ENCODE measurements at places on chromosomes 4 and X. TPM values are rescaled to one million over a fixed set of nuclear protein-coding genes. Genes with fewer than 3 reads are reported as not detected.

DNA sequence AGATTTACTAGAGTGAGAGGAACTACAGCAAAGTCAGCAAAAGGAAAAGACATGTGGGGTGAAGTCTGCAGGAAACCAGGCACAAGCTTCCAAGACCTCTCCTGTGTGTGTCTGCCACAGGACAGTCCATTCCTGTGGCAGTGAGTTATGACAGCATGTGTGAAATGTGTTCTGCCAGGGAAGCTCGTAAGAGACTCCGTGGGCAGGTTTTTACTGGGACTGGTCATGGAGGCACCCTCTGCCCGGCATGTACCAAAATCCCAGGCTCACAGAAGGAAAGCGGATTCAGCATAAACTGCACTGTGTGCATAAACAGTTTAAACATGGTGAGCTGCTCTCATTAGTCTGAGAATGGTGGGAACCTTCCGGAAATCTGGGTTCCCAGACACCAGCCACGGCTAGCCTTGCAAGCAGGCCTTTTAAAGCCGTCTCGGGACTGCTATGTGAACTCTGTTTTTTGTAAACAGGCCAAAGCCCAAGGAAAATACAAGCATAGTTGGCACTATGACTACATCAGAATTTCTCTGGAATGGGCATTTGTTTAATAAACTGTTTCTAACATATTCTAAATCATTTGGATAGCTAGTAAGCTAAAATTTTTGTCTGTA lies 288.5 kb downstream of the TENM3 start:
- no peak overlapping the region for H3K27ac ChIP-seq
- H3K4me1 ChIP-seq, result no peaks in the 10 kb centered on the region

DNA sequence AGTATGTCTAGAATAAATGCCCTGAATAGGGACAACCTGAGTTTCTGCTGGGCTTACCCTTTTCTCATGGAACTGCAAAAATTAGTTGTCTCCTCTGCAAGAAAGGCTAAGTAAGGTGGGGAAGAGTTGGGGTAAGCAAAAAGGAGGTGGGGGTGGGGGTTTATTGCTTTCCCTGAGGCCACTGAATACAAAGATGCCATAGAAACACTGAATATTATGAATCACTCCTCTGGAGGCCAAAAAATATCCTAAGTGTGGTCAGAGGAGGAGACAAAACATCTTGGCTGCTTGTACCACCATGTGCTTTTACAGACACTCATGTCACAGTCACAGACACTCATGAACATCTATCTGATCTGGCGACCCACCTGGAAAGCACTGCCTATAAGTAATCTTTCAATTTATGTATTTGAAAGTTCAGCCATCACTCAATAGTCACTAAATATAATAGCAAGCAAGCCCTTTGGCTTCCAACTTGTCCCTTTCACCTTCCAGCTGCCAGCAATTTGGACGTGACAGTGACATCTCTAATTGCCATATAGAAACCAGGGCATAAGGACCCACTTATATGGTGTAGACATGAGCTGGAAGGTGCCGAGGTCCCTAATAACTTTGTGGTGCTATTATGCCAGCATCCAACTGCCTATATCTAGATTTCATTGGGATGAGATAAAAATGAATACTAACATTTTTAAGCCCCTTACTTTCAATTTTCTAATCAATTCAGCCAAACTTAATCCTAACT lies 122.7 kb upstream of the CBR4 start:
- H3K4me3 ChIP-seq, result no peak overlapping the region
- H3K27ac ChIP-seq, result no peak overlapping the region
- H3K4me1 ChIP-seq, result peaks cover 10% of the 10 kb centered on the region
- no peaks in the 10 kb centered on the region for H3K27me3 ChIP-seq
- no peak for DNase-seq

DNA sequence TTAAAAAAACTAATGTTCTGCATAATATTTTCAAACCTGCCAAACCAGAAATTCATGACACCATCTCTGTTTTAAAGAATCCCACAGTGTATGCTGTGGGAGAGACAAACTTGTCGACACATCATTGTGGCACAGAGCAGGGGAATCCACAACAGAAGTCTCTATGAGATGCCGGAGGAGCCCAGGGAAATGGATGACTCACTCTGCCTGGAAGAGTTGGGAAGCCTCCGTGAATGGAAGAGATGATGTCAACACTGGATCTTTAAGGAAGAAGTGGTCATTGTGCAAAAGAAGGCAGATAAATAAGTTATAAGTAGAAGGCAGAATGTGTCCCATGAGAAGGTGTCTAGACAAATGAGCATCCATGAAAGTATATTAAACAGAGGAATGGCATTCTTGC lies 595.1 kb downstream of the RAB28 start:
- H3K36me3 ChIP-seq, result no peaks in the 10 kb centered on the region
- DNase-seq, result no peak
- no peak overlapping the region for H3K4me3 ChIP-seq
- H3K4me1 ChIP-seq, result no peaks in the 10 kb centered on the region

- DNase-seq, result no peak
- H3K4me3 ChIP-seq, result no peak overlapping the region
- H3K4me1 ChIP-seq, result no peaks in the 10 kb centered on the region
These were observed 145.9 kb upstream of the NLGN4X start for GRCh38 chrX:6374556-6374955.

GRCh38 chr4:152572417-152573086 lies 36.7 kb upstream of the FBXW7 start:
- DNase-seq, result no peak
- H3K27ac ChIP-seq, result no peak overlapping the region
- H3K4me3 ChIP-seq, result no peak overlapping the region
- H3K27me3 ChIP-seq, result no peaks in the 10 kb centered on the region
- H3K4me1 ChIP-seq, result no peaks in the 10 kb centered on the region

GRCh38 chr4:121370729-121371325 lies 10.0 kb downstream of the QRFPR start:
- no peak overlapping the region for H3K4me3 ChIP-seq
- DNase-seq, result no peak
- H3K36me3 ChIP-seq, result no peaks in the 10 kb centered on the region
- no peak overlapping the region for H3K27ac ChIP-seq

- H3K36me3 ChIP-seq, result no peaks in the 10 kb centered on the region
- no peaks in the 10 kb centered on the region for H3K27me3 ChIP-seq
- no peak overlapping the region for H3K27ac ChIP-seq
- no peak overlapping the region for H3K4me3 ChIP-seq
- no peaks in the 10 kb centered on the region for H3K4me1 ChIP-seq
- no peak for DNase-seq
These were observed 193.2 kb downstream of the COMMD8 start for GRCh38 chr4:47270201-47270888.

- H3K4me3 ChIP-seq, result no peak overlapping the region
- no peak for DNase-seq
- no peaks in the 10 kb centered on the region for H3K36me3 ChIP-seq
These were observed 302.9 kb upstream of the GATB start for GRCh38 chr4:152063621-152064240.

DNA sequence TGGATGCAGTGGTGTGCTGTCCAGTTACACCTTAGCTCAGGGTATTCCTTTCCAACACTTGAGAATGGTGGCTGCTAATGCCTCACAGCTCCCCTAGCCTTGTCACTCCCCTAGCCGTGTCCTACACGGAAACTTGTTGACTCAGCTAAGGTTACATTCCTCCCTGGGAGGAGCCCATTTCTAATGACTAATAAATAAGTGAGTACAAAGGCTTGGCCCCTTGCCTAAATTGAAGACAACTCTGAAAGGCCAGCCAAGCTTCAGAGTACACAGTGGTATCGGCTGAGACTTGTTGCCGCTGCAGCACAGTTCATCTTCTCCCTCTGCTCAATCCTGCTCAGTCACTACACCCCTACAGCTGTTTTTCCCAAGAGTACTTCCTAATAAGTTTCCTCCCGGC lies 21.2 kb upstream of the SLC25A31 start:
- no peak for DNase-seq
- H3K4me1 ChIP-seq, result no peaks in the 10 kb centered on the region
- H3K27me3 ChIP-seq, result no peaks in the 10 kb centered on the region
- H3K4me3 ChIP-seq, result no peak overlapping the region

DNA sequence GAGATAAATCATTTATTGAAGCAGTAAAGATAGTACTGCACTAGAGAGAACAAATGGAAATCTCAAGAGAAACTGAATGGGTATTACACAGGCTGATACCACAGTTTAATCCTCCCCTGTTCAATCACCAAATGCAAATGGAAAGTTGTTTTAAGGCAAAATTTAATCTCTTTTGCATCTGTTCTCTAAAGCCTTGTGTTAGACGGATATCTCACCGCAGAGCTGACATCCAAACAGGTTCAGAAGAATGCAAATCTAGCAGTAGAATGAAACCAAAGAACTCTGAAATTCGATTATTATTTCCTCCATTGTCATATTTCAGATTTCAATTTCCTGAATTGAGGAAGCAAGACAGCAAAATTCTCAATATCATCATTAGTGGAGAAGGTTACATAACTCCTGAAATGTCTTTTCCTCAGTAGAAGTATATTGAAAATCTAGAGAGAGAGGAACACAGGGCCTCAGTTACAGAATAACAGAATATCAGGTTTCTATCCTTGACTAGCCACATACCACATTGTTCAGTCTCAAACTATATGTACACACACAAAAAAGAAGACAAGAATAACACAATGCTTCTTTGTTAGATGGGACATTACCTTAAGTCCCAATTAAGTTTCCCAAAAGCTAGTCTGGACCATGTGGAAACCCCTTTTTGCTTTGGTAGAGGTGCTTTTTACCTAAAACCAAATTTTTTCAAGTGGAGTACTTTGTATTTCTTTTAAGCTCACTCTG lies 94.1 kb upstream of the BANK1 start:
- H3K27ac ChIP-seq, result no peak overlapping the region
- no peaks in the 10 kb centered on the region for H3K36me3 ChIP-seq
- no peak for DNase-seq

DNA sequence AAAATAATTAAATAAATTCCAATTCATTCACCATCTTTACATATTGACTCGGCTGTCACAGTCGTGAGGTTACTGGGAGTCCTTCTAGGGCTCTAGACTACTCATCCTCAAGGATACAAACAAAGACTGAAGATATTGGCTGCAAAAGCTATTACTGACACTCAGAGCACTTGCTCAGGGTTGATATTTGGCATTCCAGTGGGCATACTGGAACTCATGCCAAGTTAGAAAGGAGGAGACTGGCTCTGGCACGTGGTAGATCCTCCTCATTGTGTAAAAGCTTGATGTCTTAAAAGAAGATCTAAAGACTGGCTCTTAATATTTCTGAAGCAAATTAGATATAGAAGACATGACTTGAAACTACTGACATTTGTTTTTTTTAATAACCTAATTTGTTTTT lies 172.7 kb downstream of the GPM6A start:
- no peak overlapping the region for H3K4me3 ChIP-seq
- H3K36me3 ChIP-seq, result no peaks in the 10 kb centered on the region
- no peaks in the 10 kb centered on the region for H3K27me3 ChIP-seq
- no peak for DNase-seq
- H3K27ac ChIP-seq, result no peak overlapping the region

GRCh38 chrX:39740078-39740477 lies 357.7 kb downstream of the BCOR start:
- H3K36me3 ChIP-seq, result no peaks in the 10 kb centered on the region
- no peaks in the 10 kb centered on the region for H3K27me3 ChIP-seq
- H3K27ac ChIP-seq, result no peak overlapping the region
- H3K4me1 ChIP-seq, result peaks cover 14% of the 10 kb centered on the region
- no peak for DNase-seq

DNA sequence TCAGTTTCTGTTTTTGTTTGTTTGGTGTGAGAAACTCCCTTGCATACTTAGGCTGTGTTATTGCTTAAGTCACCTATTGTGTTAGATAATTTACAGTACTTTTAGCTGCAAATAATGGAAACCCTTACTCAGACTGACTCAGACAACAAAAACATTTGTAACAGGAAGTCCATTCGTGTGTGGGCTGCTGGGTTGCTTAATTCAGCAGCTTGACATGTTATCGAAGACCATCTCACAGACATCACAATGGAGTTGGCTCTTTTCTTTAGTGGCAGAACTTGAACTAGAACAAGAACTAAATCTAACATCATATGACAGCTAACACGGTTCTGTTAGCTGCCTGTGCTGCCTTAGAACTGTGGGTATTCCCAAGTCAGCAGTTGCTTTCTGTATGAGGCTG lies 9.9 kb upstream of the GABRE start:
- no peaks in the 10 kb centered on the region for H3K27me3 ChIP-seq
- no peaks in the 10 kb centered on the region for H3K36me3 ChIP-seq
- no peaks in the 10 kb centered on the region for H3K4me1 ChIP-seq

- H3K27me3 ChIP-seq, result no peaks in the 10 kb centered on the region
- DNase-seq, result no peak
- no peak overlapping the region for H3K4me3 ChIP-seq
- peak overlapping the region; percentile 59 for H3K27ac ChIP-seq
- no peaks in the 10 kb centered on the region for H3K36me3 ChIP-seq
These were observed 5.4 kb upstream of the SORBS2 start for GRCh38 chr4:185817403-185817818.

- H3K4me3 ChIP-seq, result no peak overlapping the region
- no peaks in the 10 kb centered on the region for H3K27me3 ChIP-seq
- no peak overlapping the region for H3K27ac ChIP-seq
These were observed 306.2 kb downstream of the CPXCR1 start for GRCh38 chrX:89053223-89053622.

GRCh38 chr4:36164900-36165630 lies 79.2 kb downstream of the ARAP2 start:
- no peak overlapping the region for H3K27ac ChIP-seq
- peaks cover 16% of the 10 kb centered on the region for H3K36me3 ChIP-seq
- no peaks in the 10 kb centered on the region for H3K4me1 ChIP-seq
- H3K27me3 ChIP-seq, result no peaks in the 10 kb centered on the region

DNA sequence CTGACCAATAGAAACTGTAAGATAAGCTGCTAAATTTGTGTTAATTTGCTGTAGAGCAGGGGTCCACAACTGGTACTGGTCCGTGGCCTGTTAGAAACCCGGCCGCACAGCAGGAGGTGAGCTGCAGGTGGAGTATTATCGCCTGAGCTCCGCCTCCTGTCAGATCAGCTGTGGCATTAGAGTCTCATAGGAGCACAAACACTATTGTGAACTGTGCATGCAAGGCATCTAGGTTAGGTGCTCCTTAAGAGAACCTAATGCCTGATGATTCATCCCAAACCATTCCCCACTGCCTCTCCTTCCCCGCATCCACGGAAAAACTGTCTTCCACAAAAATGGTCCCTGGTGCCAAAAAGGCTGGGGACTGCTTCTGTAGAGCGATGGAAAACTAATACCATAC lies 19.7 kb downstream of the FBXW7 start:
- H3K4me1 ChIP-seq, result no peaks in the 10 kb centered on the region
- H3K4me3 ChIP-seq, result no peak overlapping the region
- H3K27me3 ChIP-seq, result no peaks in the 10 kb centered on the region
- no peak overlapping the region for H3K27ac ChIP-seq
- DNase-seq, result no peak

GRCh38 chr4:118834960-118835569 lies 861 bp downstream of the SEC24D start:
- peaks cover 24% of the 10 kb centered on the region for H3K36me3 ChIP-seq
- peak overlapping the region; percentile 93 for H3K4me3 ChIP-seq
- H3K4me1 ChIP-seq, result peaks cover 6% of the 10 kb centered on the region
- peak overlapping the region; percentile 81 for H3K27ac ChIP-seq
- DNase-seq, result peak; percentile 46

- DNase-seq, result no peak
- H3K4me3 ChIP-seq, result no peak overlapping the region
- no peaks in the 10 kb centered on the region for H3K4me1 ChIP-seq
- H3K27me3 ChIP-seq, result no peaks in the 10 kb centered on the region
- H3K27ac ChIP-seq, result no peak overlapping the region
These were observed 71.5 kb upstream of the VEGFC start for GRCh38 chr4:176864238-176864637.

The SPANXD gene
- total RNA-seq, result not detected

The XAGE2 gene
- total RNA-seq, result not detected

The CEP135 gene
- total RNA-seq, result 2.9 TPM

The FAM9C gene
- total RNA-seq, result not detected

The KLKB1 gene
- 46.8 TPM for total RNA-seq

The ARR3 gene
- total RNA-seq, result not detected

The ARSJ gene
- 1.8 TPM for total RNA-seq

The SPARCL1 gene
- 25.8 TPM for total RNA-seq

The IL1RAPL1 gene
- total RNA-seq, result 0.08 TPM

The SPANXC gene
- not detected for total RNA-seq
